Stimulated activated CD8-positive, alpha-beta memory T cell treated with anti-CD3 and anti-CD28 coated beads, Interleukin-7, amount 100 ng/mL, for 1 hour (primary cell): ENCODE measurements at places on chromosomes 16 and 17.

DNA sequence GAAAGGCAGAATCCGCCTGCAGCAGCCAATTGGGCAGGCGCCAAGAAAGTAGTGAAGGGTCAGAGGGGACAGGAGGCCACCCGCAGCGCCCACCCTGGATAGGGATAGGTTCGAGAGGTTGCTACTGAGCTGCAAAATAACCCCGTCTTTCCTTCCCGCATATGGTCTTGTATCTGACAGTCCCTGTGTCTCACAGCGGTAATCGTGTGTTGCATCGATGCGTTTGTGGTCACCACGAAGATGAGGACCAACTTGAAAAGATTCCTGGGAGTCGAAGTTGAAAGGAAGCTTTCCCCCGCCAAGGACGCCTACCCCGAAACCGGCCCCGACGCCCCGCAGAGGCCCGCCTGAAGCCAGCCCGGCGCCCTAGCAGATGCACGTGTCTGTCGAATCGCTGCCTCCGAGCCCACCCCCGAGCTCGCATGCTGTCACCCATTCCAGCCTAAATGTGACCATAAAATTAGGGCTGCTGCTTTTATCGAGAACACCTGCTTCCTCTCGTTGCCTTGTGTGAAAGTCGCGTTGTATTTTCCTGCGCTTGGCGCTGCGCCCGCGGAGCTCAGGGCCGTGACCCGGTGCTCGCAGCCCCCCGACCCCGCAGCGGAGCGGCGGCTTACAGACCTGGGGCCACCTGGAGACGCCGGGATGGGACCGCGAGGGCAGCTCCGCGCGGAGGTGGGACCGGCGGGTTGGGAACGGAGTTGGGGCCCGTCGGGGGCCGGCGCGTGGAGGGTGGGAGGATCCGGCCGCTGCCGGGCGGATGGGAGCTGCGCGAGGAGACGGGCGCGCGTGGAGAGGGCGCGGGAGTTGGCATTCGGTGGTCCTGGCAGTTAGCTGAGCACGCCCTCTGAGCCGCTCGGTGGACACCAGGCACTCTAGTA is at the start of gene CMTM2:
Gene CMTM2, plus strand, starts transcription at position 813 of the 881 bp plus-strand sequence. CDS start 145 bp downstream, outside the sequence.
- DNase-seq: no peak

DNA sequence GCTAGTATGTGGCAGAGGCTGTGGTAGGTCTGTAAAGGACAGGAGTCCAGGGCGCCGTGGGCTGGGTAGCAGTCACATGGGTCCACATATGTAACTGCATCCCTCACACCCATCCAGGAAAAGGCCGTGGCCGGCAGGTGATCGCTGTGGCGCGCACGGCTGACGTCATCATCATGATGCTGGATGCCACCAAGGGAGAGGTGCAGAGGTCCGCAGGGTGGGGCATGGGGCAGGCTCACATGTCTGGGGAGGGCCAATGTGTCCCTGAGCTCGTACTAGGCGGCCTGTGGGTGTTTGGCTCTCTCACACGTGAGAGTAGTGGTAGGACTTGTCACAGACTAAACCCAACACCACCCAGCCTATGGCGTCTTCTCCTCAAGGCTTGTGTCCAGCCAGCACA is 9.0 kb upstream of the MYO15A start:
- DNase-seq: no peak

- no peak for DNase-seq
These were observed 64.1 kb downstream of the SDK2 start for GRCh38 chr17:73580073-73580710.

DNA sequence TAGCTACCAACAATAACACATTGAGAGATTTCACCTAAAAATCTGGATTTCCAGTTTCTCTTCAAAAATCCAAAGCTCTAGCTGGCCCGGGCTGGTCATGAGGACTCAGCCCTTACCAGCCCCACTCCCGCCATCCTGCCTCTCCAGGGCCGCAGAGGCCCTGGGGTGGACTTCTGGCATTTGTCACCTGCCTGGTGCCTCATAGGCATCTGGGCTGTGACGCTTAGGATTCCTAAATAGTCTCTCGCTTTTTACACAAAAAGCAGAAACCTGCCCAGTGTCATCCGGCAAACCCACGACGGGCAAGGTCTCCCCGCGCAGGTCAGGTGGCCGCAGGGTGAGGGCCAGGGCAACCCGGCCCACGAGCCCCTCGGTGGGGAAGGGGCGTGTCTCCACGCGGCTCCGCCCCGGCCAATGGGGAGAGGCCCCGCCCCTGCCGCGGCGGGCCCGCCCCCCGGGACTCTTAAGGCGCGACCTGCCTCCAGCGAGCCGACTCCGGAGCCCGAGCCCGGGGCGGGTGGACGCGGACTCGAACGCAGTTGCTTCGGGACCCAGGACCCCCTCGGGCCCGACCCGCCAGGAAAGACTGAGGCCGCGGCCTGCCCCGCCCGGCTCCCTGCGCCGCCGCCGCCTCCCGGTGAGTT is at the start of gene VASN:
Gene VASN, plus strand, starts transcription at position 492 of the 644 bp plus-strand sequence. CDS start 9,030 bp downstream, outside the sequence.
- DNase-seq: peak; percentile 36

- DNase-seq: peak; percentile 12
These were observed 49.2 kb upstream of the CBFA2T3 start for GRCh38 chr16:89026121-89026612.

- DNase-seq: no peak
These were observed 5.5 kb downstream of the JMJD6 start for GRCh38 chr17:76720941-76721340.

- DNase-seq: no peak
These were observed 6.9 kb upstream of the EFTUD2 start for GRCh38 chr17:44906010-44906646.

DNA sequence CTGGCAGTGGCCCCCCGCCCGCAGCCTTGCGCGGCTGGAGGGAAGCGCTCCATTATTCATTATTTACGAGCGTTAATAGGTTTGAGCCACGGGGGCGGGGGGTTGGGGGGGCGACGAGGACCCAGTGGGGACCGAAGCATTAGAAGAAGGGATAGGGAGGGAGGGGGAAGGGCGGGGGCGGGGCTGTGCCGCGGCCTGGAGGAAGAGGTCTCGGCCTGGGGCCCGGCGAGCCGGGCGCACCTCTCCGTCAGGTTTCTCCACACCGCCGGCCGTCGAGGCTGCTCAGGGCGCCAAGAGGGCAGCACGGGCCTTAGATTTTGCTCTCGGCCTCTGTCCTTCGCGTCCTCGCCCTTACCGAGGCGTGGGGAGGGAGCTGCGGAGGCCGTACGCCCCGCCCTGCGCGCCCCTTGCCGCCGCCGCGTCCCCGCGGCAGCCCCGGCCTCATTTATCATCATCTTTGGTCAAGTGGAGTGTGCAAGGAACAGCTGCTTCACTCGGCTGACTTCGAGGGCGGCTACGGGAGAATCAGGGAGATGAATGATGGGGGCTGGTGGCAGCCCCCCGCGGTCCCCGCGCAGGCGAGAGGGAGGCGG is 54.2 kb downstream of the SREBF1 start:
- no peak for DNase-seq

DNA sequence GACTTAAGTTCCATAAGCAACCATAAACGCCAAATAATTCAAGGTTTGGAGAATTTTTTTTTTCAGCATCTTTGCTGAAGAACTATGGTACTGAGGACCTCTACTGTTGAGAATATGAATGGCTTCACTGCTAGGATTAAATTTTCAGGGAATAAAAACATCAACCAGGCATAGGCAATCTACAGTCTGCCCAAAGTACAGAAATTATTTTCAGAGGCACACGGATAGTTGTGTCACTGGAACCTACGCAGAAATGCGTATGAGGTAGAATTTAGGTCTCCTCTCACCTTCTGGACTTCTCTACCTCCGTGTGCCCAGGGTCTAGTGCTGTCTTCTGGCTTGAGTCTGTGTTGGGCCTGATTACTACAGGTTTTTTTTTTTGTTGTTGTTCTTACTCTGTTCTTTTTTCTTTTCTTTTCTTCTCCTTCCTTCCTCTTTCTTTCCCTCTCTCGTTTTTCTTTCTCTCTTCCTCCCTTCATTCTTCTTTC is 39.7 kb downstream of the NACA2 start:
- no peak for DNase-seq

GRCh38 chr17:50018909-50019308 is 23.9 kb upstream of the DLX3 start:
- DNase-seq: no peak

GRCh38 chr17:7858522-7858810 is 663 bp downstream of the CYB5D1 start:
- no peak for DNase-seq

DNA sequence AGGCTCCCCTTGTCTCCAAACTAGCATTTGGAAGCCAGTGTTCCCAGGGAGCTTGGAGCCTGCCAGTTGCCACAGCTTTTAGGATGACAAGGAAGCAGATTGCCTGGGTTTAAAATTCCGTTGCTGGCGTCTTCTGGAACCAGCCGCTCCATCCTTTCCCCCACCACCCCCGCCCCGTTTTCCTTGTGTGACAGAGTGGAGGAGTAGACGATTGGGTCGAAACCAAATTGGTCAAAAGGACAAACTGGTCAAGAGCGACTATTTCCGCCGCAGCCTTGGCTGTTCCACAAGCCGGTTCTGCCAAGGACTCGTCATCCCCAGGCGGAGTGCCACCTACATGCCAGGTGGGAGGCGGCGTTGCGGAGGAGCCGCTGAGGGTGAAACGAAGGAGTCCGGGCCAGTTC is 91.1 kb downstream of the RPA1 start:
- DNase-seq: no peak

- no peak for DNase-seq
These were observed 62.8 kb upstream of the CIBAR2 start for GRCh38 chr16:85174871-85175723.

DNA sequence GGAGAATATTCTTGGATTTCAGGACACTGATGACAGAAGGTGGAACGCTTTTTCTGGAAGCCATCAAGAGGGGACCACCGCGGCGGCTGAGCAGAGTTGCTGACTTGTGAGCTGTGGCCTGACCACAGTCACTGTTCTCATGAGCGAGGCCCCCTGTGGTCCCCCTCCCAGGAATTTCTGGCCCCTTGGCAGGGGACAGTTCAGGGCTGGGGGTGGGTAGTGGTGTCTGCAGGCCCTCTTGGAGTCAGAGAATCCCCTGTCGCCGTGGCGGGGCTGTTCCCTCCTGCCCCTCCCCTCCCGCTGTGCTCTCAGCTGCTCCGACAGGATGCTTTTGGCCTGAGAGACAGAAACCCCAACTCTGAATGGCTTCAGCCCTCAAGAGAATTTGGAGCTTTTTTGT is 292.0 kb downstream of the SEC14L1 start:
- no peak for DNase-seq

GRCh38 chr17:80422276-80422675 is 7.3 kb downstream of the ENDOV start:
- no peak for DNase-seq
